Stimulated activated CD4-positive, alpha-beta T cell treated with anti-CD3 and anti-CD28 coated beads, Interleukin-2, amount 100 ng/mL, for 48 hours (primary cell): ENCODE measurements at places on chromosomes 5 and 9.

DNA sequence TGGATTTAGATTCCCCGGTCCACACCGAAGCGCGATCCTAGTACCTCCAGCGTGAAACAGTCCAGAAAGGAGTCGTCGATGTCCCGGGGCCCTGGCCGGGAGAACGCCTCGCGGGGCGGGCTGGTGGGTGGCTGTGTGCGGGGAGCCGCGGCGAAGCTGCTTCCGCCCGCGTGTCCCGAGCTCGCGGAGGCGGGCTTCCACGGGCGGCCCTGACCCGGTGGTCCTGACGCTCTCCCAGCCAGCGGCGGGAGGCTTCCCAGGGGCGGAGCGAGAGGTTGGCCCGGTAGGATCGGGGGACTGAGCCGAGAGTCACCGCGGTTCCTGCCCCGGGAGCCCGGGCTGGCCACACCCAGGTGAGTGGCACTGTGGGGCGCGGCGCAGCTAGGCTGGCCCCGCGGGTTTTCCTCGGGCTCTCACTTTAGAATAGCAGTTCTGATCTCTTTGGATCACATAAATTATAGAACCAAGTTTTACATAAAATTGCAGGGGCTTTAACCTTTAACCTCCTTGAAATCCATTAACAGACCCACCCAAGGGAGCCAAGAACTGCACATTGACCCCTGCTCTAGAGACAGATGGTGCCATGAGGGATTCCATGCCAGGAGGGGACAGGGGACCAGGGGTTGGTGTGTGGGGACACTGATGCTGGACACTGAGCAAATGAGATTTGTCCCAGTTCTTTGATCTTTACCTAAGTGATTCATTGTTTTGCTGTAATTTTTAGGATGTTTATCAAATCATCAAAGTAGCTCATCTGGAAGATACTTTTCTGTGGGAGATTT is 29.2 kb upstream of the IL31RA start:
- no peak for DNase-seq

DNA sequence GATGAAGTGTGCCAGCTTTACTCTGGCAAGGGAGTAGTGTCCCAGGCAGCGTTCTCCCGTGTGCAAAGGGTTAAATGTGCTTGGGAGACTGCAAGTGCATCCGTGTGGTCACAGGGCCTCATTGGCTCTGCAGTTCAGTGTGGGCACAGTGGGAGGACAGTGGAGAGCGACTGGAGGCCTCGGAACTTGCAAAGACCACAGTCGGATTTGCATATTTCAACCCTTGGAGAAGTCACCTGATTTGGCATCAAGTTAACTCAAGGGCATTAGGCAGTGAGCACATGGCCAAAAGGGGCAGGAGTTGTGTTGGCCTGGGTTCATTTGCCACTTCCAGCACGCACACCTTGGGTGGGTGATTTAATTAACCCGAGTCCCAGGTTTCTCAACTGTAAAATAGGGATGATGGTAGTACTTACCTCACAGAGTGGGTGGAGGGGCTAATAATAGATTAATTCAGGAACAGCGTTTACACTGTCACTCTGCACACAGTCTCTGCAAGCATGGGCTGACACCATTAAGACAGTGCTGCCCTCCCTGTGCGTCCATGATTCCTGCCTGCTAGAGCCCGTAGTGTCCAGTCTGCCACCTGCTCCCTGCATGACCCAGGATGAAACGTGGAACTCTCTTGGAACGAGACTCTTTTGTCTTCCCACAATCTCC is 22.7 kb downstream of the JADE2 start:
- no peak for DNase-seq

GRCh38 chr5:1883120-1883924 is 597 bp upstream of the IRX4 start:
- DNase-seq, result no peak

DNA sequence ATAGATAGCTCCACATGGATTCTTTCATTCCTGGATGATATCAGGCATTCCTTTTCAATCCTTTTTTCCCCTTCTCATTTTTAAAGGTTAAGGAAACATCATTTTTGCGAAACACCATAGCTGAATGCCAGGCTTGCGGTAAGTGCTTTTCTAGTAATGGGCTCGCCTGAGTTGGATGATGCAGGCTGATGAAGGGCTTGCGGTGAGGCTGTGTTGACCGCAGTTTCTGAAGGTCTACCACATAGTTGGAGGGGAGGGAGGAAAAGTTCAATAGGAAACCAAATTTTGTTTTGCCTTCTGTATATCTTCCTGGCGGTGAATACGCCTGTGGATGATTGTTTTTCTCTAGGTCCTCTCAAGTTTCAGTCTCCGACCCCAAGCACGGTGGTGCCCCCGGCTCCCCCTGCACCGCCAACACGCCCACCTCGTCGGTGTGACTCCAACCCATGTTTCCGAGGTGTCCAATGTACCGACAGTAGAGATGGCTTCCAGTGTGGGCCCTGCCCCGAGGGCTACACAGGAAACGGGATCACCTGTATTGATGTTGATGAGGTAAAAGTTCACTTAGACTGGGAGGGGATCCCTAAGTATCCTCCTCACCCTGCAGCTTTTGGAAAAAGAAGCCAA is 24.3 kb downstream of the THBS4 start:
- no peak for DNase-seq

DNA sequence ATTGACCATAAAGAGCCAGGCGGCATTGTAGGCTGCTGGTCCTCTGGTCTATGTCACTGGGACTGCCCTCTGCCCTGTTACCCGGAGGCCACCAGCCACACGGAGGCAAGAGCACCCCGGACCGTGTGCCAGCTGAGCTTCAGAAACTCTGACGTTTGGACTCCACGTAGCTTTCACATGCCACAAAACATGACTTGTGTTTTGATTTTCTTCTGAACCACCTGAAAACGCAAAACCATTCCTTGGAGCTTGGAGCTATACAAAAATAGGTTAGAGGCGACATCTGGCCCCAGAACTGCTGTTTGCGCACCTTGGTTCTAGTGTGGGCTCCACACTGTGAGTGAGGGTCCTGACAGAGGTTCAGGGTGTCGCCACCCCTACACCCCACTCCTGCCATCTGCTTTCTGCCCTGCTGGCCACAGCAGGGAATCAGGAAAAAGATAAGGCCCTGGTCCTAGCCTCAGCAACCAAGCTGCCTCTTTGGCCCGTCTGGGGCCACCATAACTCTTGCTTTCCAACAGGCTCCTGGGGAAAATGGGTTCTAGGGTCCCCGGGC is 151.3 kb upstream of the IRX2 start:
- DNase-seq, result no peak

GRCh38 chr5:43279548-43280274 is 33.5 kb downstream of the HMGCS1 start:
- no peak for DNase-seq

GRCh38 chr9:116760636-116761035 is 73.5 kb downstream of the TRIM32 start:
- no peak for DNase-seq

DNA sequence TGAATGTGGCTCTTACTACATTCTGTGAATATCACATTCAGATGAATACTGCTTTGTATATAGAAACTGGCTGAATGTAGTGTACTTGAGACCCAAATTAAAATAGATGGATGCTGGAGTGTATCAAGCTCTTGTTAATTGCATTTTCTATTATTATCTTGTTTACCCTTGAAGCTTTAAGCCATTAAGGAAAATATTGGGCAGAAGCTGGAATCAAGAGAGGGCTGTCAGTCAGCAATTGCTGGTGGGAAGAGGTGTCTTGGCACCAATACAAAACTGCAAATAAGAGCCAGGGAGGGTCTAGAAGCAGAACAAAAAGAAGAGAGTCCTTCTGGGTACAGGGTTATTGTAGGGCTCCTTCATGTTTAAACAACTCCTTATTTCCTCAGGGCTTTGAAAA is 38.8 kb downstream of the MUSK start:
- DNase-seq, result no peak

DNA sequence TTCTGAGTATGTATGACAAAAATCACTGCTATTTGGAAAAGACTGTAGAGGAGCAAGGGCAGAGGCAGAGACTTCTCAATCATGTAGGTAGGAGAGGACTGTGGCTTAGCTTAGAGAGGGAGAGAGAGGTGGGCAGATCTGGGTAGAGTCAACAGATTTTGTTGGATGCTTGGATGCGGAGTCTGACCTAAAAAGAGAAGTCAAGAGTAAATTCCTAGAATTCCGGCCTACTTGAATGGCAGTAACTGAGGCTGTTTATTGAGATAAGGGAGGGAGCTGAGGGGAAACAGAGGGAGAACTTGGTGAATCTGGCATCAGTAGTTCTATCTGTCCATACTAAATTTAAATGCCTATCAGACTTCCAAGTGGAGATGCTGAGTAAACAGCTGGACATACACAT is 2.4 kb downstream of the TICAM2 start:
- DNase-seq, result no peak

GRCh38 chr5:42994555-42995359 is 45.4 kb downstream of the ANXA2R start:
- peak; percentile 86 for DNase-seq

DNA sequence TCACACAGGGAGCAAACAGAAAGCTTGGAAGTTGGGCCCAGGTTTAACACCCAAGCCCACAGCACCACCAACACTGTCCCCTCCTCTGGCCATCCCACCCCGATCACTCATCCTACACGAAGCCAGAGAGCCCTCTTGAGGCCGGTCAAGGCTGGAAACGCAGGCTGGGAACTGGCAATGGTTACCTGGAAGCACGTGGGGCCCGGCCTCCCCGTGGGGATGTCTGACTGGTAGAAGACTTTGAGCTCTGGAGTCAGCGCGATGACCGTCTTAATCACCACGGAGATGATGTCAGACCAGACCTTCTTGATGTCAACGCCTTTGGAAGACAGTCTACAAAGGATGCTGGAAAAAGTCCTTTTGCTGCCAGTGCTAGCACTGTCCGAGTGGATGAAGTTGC is 104.1 kb downstream of the TTLL11 start:
- DNase-seq, result no peak

GRCh38 chr5:123647066-123647465 is 135.1 kb downstream of the CSNK1G3 start:
- DNase-seq, result no peak

DNA sequence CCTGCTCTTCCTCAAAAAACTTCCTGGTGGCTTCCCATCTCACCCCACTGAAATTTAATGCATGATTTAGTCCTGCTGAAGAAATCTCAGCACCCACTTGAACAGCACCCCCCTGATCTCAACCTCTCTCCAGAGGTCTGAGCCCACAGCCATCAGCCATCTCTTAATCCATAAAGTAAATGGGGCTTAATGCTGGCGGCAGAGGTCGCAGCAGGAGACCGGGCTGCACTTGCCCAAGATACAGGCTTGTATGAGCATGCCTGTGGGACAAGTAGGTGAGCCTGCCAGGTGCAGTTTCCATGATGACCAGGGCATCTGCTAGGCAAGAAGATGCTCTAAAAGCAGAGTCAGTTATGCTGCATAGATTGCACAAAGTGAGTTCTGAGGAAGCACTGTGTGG is 52.4 kb upstream of the CTXN3 start:
- no peak for DNase-seq

DNA sequence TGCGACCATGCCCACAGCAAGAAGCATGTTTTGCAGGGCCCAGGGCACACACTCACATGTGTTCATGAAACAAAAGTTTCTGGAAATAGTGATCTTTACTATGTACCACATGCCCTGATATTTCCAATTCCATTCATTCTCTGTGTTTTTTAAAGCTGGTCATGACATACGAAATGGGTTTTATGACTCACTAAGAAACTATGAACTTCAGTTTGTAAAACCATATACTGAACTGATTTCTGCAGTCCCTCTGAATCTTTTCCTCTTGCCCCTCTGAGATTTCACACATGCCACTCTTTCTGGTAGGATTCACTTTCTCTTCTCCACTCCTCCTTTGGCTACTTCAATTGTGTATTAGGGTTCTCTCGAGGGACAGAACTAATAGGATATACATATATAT is 416.1 kb upstream of the TRPC7 start:
- no peak for DNase-seq

- no peak for DNase-seq
Measured at GRCh38 chr5:61277190-61277589, 54.9 kb upstream of the ZSWIM6 start.

DNA sequence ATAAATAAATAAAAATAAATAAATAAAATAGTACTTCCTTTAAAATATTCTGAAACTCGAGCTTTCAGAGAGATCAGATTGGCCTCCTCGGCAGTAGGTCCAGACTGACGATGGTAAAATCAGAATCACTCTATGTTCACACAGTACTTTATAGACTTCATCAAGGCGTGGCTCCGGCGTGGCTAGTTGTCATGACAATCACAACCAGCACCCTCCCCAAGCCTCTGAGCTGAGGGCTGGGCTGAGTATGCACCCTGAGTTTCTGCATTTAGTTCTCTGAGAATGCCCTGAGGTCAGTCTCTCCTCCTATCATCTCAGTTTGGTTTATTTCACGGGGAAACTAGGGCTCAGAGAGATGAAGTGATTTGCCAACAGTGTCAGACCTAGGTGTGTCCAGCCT is 43.3 kb upstream of the BARHL1 start:
- no peak for DNase-seq

DNA sequence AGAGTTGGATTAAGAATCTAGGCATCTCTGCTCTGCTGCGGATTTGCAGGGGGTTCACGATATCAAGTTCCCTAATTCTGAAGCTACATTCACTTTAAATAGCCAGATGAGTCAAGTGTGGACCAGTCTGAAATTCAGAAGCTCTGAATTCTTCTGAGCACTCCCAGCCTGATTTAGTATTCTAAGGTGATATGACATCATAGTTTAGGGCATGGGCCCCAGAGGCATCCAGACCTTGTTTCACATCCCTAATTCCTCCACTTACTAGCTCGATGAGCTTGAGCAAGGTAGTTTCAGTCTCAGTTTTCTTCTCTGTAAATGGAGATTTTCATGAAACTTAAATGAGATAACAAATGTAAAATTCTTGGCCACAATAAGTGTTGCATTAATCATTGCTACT is 65.2 kb downstream of the TMEM167A start:
- no peak for DNase-seq

DNA sequence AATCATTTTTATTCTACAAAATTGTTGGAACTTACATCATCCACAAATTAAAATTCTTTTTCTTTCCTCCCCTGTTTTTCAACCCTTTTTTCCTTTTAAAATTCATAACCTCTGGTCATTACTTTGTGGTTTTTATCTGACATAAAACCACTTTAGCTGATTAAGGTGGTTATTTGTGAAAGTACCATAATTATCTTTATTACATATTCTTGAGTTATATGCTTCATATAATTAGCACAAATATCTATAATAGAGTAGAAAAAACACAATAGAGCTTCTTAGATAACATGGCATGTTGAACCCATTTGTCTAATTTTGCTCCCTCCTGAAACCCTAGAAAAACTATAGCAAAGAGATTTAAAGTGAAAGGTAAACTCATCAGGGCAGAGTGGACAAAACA is 22.9 kb upstream of the PPIC start:
- no peak for DNase-seq

- no peak for DNase-seq
Measured at GRCh38 chr5:93793159-93793781, 51.9 kb upstream of the POU5F2 start.

GRCh38 chr5:4128994-4129393 is 533.4 kb downstream of the IRX1 start:
- DNase-seq, result no peak

DNA sequence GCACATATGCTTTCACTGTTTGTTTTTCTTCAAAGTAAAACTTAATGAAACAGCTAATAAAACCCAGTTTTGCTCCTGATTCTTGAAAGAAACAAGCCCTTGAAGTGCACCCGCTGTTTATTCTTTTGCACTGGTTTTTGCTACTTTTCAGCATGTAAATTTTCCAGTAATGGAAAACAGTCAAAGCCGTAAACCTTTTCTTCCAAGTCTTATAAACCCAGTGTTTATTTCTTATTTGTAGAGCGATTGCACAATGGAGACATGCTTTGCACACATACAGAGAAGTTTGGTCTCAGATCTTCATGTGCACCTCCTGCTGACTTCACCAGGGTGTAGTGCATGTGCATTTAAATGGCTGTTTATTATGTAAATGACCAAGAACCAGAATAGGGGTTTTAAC is 51.8 kb downstream of the ATG10 start:
- DNase-seq, result no peak
